ENCODE measurements at places on chromosomes 12 and 14.

- no peak for DNase-seq
Observed at GRCh38 chr14:56413721-56414120, 165.9 kb upstream of the TMEM260 start.

DNA sequence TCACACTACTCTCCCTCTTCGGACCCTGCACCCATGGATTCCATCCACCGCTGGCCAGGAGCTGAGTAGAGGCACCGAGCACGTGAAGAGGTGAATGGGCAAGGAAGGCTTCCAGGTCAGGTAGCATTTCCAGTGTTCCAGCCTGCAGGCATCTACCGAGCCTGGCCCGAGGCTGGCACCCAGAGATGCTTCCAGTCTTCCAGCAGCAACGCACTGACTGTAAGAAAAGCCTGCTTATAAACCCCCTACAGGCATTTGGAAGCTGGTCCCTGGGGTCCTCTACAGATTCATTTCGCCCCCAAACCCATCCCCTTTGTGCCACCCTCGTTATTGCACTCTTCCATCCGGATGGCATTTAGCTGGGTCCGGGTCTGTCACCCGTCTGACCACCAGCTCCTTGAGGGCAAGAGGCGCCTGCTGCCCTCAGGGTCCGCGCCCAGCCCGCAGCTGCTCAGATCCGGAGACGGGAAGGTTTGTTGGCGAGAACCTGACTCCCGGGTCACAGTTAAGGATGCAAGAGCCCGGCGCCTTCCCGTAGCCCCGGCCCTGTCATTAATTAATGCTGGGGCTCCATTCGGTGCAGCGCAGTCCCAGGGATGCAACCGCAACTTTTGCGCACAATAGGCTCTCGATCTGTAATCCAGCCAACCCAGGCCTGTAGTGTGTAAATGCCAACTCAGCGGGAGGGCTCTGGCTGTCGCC, 614 bp upstream of the MARK3 start:
- DNase-seq: no peak

- no peak for DNase-seq
Observed at GRCh38 chr14:94921882-94922585, 152.1 kb upstream of the GSC start.

- no peak for DNase-seq
Observed at GRCh38 chr12:65761301-65761700, 63.0 kb upstream of the HMGA2 start.

- no peak for DNase-seq
Observed at GRCh38 chr14:27528328-27528727, 930.5 kb upstream of the NOVA1 start.

DNA sequence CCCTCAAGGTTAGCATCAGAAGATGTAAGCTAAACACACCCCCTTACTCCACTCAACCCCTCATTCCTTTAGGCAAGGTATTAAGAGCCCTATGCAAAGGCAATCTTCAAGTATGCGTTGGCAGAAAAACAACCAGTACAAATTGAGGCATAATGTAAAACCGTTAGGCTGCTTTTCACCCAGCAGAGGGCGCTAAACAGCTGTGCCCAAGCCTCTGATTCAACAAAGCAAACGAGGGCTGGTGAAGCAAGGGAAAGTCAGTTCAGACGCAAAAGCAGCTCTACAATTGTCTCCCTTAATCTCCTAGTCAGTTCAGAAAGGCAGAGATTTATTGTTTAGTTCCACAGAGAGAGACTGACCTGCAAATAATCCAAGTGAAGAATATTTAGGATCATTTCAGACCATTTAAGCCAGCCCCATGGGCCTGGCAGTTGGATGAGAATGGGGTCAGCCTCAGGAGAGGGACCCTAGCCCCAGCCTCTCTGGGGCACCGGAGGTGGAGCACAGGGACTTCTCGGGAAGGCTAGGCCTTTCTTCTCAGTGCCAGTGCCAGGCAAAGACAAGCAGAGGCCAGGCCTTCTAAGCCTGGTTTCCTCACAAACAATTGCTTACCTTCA, 23.5 kb downstream of the DCAF5 start:
- peak; percentile 91 for DNase-seq

DNA sequence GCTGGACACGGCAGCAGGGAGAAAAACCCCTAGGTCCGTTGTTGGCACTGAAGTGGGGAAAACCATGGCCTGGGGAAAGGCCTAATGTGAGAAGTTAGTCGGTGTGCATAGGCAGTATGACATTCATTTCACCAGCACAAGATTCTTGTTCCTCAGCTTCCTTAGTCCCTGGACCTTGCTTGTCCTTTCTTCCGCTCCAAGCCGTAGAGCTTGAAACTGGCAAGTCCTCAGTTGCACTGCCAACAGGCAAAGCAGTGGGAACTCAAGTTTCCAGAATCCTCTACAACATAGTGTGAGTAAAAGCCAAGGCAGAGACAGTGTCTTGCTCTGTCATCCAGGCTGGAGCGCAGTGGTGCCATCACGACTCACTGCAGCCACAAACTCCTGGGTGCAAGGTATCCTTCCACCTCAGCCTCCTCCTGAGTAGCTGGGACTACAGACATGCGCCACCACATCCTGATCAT, 138.5 kb upstream of the AMIGO2 start:
- no peak for DNase-seq

DNA sequence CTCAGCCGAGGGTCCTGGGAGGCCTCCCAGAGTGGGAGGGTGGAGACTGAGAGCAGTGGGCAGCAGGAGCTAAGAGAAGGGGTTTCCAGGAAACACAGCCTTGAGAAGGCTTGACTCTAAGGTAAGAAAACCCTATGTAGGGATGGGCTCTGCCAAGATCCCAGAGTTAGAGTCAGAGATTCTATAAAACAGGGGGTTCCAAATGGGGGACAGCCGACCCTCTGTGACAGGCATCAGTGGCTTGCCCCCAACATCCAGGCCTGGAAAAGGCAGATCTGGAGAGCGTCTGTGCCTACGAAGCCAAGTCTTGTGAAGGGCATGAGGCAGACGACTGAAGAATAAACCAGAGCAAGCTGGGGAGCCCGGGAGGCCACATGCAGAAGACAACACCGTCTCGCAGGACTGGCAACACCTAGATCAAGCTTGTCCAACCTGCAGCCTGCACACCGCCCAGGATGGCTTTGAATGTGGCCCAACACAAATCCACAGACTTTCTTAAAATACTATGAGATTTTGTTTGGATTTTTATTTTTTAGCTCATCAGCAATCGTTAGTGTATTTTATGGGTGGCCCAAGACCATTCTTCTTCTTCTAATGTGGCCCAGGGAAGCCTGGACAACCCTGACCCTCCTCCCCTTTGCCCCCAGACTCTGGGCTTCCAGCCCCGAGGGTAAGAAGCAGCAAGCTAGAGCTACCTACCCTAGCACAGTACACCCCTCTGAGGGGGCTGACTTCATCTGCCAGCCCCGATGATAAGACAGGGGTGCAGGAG, 42.1 kb downstream of the PRMT8 start:
- no peak for DNase-seq

DNA sequence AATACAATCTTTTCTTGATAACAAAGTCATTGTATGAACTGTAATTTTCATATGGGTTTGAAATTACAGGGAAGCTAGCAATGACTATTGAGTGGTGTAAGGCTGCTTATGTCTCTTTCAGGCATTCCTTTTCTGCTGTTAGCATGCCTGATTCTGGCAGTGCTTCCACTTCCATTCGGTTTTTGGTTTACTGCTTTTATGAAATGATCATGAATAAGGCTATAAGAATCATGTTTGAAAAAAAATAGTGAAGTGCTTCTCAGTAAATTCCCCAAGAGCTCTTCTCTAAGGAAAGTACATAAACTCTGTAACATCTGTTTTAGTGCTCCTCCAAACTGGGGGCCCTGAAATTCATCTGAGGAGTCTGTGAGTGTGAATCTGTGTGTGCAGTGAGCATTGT, 434.0 kb upstream of the RGS6 start:
- DNase-seq: no peak

DNA sequence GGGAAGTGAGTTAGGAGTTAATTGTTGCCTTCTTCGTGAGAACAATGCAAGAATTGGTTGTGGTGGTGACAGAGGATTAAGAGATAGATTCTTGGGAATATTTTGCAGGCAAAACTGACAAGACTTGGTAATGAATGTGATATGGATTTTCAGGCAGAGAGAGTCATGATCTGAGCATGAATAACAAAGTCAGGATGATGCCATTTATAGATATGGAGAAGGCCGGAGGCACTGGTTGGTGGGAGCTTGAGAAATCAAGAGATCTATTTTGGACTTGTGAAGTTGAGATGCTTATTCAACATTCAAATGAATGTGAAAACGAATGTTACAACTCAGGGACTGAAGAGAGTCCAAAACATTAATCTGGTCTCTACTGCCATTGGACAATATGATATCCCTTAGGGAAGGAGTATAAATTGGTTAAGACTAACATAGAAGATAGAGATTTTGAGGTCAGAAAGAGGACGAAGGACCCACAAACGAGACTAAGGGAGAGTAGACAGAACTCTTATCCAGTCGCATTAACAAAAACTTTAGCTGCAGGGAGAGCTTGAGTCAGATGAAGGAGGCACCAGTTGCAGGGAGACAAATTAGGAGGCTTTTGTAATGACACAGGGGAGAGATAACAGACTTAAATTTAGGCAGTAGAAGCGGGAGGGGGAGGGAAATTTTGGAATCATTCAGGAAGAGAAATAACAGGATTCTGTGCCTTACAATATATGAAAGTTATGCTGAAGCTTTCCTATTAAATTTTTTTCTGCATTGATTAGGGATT, 1090.6 kb downstream of the GALC start:
- DNase-seq: no peak

GRCh38 chr12:31234955-31235867, 90.7 kb downstream of the SINHCAF start:
- DNase-seq: no peak

- DNase-seq: no peak
Observed at GRCh38 chr12:120736404-120737331, 11.0 kb downstream of the ACADS start.

GRCh38 chr12:45701296-45701695, 28.2 kb upstream of the ARID2 start:
- no peak for DNase-seq

DNA sequence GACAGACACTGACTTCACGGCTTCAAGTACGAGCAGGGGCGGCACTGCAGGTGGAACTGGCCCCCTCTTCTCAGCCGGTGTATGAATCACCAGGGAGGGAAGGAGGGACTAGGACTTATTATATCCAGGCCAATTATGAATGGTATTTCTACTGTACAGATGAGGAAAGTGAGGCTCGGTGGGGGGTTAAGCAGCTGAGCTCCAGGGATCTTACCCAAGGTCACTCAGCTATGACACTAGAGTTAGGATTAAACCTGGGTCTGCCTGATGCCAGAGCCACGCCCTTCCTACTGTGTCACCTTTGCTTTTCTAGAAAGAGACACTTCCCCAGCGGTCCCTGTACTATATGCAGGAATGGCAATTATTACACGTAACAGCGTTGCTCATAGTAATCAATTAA, 42.2 kb upstream of the NRXN3 start:
- DNase-seq: no peak

GRCh38 chr14:100110816-100111215, 45.6 kb downstream of the EVL start:
- no peak for DNase-seq

- no peak for DNase-seq
Observed at GRCh38 chr14:38948576-38948975, 154.5 kb downstream of the SEC23A start.

DNA sequence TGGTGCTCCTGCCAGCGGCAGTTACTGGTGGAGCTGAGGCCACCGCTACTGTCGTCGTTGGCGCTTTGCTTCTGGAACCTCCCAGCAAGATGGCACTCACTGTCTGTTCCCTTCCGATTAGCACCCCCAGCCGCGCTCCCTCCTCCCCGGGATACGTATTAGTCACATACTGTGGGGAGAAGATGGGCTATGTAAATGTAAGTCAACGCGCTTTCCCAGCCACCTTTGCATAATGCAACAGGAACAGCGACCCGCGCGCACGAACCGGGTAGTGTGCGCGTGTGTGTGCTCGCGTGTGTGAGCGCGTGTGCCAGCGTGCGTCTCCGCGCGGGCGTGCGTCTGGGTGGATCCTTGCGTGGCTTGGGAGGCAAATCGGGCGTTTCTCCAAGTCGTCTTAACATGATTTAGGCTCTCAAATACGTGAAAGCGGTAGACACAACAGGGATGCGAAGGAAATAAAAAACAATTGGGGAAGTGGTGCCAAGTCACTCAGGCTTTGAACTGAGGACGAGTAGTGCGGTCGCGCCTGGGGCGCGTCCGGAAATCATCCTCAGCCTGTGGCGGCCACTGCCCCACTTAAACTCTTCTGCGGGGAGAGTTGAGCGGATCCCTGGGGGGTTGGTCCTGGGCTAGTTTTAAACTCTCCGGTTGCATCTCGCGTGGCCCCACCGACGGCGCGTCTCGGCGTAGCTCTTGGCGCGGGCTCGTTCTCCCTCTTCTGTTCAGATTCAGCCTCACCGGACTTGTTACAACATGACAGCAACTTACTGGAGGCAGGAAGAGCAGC, 1.8 kb downstream of the FLRT2 start:
- DNase-seq: peak; percentile 83

DNA sequence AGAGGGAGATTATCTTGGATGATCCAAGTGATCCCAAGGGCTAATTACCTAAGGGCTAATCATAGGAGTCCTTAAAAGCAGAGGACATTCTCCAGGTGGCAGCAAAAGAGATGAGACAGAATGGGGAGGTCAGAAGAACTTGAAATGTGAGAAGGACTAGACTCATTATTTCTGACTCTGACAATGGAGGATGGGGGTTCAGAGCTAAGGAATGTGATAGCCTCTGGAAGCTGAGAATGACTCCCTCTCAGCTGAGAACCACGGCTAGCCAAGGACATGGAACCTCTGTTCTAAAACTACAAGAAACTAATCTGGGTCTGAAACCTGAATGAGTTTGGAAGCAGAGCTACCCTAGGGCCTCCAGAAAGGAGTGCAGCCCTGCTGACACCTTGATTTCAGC, 35.6 kb upstream of the ANKS1B start:
- no peak for DNase-seq

DNA sequence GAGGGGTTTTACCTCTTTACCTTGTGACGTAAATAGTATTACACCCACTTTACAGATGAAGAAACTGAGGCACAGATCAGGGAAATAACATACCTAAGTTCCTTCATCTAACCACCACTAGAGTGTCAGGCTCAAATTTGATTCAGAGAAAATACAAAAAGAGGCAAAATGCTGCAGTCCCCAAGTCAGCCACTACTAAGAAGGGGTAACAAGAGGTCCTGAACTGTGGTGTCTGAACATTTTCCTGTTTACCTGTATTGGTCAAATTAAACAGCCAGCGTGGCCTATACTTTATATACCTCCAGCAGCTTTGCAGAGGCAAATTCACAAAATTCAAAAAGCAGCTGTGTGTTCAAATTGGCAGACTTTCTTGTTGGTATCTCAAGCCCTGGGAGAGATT, 92.0 kb downstream of the TBX5 start:
- no peak for DNase-seq

GRCh38 chr14:99792210-99792535, 1.0 kb upstream of the EML1 start:
- no peak for DNase-seq

GRCh38 chr14:55581342-55581771, 1.4 kb downstream of the KTN1 start:
- DNase-seq: no peak

- no peak for DNase-seq
Observed at GRCh38 chr12:91937706-91938105, 207.9 kb downstream of the BTG1 start.
